ENCODE measurements at places on chromosomes 7 and 10. TPM values are rescaled to one million over a fixed set of nuclear protein-coding genes. Genes with fewer than 3 reads are reported as not detected.

GRCh38 chr10:5723692-5724091 lies 39.1 kb downstream of the TASOR2 start:
- no peak for DNase-seq

- DNase-seq: no peak
These were observed 136.8 kb downstream of the LCOR start for GRCh38 chr10:96968682-96969423.

ABCB4 gene
- total RNA-seq: 4.6 TPM

DNA sequence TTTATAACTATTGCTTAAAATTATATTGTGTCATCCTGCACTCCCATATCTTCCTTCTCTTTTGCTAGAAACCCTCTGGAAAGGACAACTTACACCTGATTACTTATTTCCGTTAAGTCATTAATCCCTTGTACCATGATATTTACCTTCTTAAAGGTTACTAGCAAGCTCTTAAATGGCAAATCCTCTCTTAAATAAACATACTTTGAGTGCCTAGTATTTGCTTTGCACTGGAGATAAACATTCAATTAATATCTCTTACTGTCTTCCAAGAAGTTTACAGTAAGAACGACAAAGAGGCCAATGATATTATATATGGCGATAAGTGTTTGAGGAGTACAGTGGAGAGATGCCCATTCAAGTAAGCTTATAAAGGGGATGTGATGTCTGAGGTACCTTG lies 278.3 kb downstream of the HGF start:
- no peak for DNase-seq

DNA sequence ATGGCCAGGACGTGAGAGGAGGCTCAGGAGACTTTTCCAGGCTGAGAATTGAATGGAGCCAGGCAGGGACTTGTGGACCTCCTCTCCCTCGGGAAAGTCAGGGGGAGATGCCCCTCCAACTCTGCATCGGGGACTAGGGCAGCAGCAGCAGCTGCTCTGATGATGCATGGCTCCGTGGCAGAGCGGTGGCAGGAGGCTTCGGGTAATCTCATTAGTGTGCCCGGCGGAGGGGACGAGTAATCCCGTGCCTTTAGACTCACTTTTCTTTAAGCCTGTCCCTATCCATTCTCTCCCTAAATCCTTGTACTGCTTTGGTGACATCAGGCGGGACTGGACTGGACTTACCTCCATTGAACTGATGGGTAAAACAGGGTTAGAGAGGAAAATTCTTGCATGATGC lies 75.1 kb downstream of the ZMIZ1 start:
- peak; percentile 39 for DNase-seq

- DNase-seq: peak; percentile 70
These were observed 6.0 kb downstream of the MBLAC1 start for GRCh38 chr7:100132697-100133151.

FFAR4 gene
- total RNA-seq: not detected

FAM241B gene
- total RNA-seq: 1.9 TPM

DNA sequence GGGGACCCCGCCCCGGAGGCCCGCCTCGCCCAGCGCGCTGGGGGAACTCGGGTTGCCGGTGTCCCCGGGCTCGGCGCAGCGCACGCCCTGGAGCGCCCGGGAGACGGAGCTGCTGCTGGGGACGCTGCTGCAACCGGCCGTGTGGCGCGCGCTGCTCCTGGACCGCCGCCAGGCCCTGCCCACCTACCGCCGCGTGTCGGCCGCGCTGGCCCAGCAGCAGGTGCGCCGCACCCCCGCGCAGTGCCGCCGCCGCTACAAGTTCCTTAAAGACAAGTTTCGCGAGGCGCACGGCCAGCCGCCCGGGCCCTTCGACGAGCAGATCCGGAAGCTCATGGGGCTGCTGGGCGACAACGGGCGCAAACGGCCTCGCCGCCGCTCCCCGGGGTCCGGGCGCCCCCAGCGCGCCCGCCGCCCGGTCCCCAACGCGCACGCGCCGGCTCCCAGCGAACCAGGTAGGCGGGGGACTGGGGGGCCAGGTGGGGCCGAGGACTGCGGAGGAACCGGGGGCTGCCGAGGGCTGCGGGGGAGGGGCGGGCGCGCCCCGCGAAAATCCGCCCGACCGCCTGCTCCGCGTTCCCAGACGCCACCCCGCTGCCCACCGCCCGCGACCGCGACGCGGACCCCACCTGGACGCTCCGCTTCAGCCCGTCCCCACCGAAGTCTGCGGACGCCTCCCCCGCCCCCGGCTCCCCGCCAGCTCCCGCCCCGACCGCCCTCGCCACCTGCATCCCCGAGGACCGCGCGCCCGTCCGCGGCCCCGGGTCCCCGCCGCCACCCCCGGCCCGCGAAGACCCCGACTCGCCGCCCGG lies 574 bp downstream of the UTF1 start:
- DNase-seq: no peak

DNA sequence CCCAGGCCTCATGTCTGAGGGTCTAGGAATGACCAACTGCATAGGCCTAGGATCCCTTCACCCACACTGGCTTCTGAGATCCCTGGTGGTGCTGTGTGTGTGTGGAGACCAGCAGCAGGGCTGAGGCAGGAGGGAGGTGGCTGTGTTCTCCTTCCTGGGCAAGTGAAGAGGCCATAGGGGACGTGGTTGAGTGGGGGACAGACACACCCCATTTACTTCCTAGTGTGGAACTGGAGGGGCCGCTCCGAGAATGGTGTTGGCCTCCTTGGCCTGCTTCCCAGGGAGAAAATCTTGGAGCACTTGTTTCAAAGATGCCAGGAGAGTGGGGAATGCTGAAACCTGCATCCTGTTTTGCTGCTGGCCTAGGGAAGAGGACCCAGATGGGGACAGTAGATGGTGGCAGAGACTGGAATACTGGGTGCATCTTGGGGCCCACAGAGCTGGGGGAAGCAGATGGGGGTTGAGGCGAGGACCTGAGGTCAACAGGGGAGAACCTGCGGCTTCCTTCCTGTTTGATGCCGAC lies 19.1 kb downstream of the UBTD1 start:
- DNase-seq: no peak

GRCh38 chr7:54858008-54858692 lies 99.1 kb upstream of the SEC61G start:
- DNase-seq: no peak

TRIM73 gene
- 0.12 TPM for total RNA-seq

GRCh38 chr10:14173391-14173705 lies 157.4 kb downstream of the FRMD4A start:
- DNase-seq: peak; percentile 40

Measured in M059J (cell line).